ENCODE measurements at places on chromosomes 7 and 10.
A peak's percentile ranks its signal among the peaks of the same experiment; 100 is the strongest.

GRCh38 chr7:80476035-80476434 is 35.8 kb downstream of the GNAT3 start:
- DNase-seq, result no peak

GRCh38 chr10:127034790-127035189 is 129.6 kb downstream of the DOCK1 start:
- DNase-seq, result no peak

GRCh38 chr7:106823631-106824030 is 41.5 kb upstream of the PIK3CG start:
- no peak for DNase-seq

- DNase-seq, result no peak
Measured at GRCh38 chr7:142500366-142500765, 242.5 kb upstream of the PRSS58 start.

- DNase-seq, result peak; percentile 42
Measured at GRCh38 chr10:43138757-43139241, 554 bp downstream of the CSGALNACT2 start.

- DNase-seq, result no peak
Measured at GRCh38 chr7:37728747-37729146, 45.2 kb downstream of the GPR141 start.

- DNase-seq, result no peak
Measured at GRCh38 chr10:87915406-87915805, 52.0 kb downstream of the PTEN start.

DNA sequence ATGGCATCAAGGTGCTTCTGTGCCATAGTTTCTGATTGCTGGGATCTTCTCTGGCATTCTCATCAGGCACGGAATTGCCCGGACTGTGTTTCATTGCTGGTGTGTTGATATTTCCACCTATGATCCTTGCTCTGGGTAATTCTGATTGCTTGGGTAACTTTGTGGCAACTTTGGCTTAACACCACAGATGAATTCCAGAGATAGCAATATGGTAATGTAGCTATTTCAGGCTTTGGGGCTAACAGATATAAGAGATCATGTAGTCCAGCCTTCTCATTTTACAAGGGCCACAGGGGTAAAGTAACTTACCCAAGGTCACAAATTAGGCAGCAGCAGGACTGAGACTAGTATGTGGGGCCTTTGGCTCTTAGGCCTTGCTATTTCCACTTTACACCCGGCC is 53.9 kb upstream of the PLPP4 start:
- DNase-seq, result no peak
